NCI-H2029 (cell line): ENCODE measurements at places on chromosomes 16 and 17.

- no peak for DNase-seq
Measured at GRCh38 chr16:88793251-88793954, 8.4 kb upstream of the PIEZO1 start.

GRCh38 chr17:29216181-29216580 is 30.5 kb upstream of the CRYBA1 start:
- DNase-seq, result no peak

- no peak for DNase-seq
Measured at GRCh38 chr17:40293363-40293762, 5.7 kb downstream of the CDC6 start.

- no peak for DNase-seq
Measured at GRCh38 chr16:3520841-3521240, 20.0 kb downstream of the CLUAP1 start.

DNA sequence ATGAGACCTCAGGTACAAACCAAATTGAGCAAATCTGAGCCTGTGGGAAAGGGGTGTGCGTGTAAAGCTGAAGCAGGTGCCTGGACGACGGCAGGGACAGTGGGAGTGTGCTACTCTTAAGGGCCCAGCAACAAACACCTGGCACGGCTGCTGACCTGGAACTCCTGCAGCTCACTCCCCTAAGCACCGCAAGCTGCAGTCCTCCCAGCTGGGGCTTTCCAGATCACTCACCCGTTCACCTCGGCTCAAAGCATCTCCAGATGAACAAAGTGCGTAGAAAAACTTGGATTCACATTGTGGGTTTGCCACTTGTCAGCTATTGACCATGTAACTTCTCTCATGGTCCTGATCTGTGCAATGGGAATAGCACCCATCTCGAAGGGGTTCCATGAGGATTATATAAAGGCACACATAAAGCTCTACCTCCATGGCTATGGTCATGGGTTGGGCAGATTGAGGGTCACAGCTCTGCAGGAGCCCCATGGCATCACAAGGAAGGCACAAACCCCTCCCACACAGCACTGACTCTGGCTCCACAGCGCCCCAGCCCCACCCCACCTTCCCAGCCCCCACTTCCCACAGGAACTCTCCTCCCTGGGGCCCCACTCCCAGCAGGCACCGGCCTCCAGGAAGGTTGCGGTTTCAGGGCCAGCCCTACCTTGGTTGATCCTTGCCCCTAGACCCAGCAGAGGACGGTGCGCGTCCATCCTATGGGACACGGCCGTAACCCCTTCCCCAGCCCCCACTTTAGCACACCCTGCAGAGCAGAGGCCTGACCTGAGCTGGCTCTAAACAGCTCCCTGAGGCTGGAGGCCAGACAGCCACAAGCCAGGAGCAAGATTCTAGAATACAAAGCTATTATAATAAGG is 21.9 kb downstream of the ST3GAL2 start:
- no peak for DNase-seq
